Hepatocyte (in vitro differentiated cells): ENCODE measurements at places on chromosomes 7 and 10. TPM values are rescaled to one million over a fixed set of nuclear protein-coding genes. Genes with fewer than 3 reads are reported as not detected.

DNA sequence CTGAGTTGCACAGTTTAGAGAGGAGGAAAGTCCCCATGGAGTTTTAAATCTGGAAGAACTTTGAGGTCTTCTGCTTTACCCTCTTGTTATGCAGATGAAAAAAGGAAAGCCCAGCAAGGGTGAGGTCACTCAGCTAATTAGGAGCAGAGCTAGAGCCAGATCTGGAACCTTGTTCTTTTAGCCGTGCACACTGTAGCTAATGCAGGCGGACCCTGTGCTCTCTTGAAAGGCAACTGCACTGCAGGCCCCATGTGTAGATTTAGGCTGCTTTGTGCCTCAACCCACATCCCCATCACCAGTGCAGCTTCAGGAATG is 63.4 kb downstream of the SYPL1 start:
- no peaks in the 10 kb centered on the region for H3K4me1 ChIP-seq
- H3K27me3 ChIP-seq: no peaks in the 10 kb centered on the region

DNA sequence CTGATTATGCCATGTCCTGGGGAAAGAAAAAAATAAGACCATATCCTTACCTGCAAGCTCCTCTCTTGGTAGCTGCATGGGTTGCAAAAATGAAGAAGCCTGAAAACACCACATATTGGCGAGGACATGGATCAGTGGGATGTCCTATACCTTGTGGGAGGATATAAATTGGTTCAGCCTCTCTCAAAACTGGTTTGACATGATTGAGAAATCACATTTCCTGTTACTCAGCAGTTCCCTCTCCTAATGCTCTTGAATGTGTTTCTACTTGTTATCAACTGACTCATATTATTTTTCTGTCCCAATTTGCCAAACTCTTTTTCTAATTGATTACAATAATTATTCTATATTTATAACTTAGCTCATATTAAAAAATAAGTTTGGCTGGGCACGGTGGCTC is 380.2 kb downstream of the EXOC4 start:
- no peaks in the 10 kb centered on the region for H3K36me3 ChIP-seq
- no peak overlapping the region for H3K4me3 ChIP-seq
- H3K27me3 ChIP-seq: no peaks in the 10 kb centered on the region
- DNase-seq: no peak
- H3K27ac ChIP-seq: no peak overlapping the region

Gene METTL27
- total RNA-seq: 1.6 and 2.6 TPM in 2 replicates

DNA sequence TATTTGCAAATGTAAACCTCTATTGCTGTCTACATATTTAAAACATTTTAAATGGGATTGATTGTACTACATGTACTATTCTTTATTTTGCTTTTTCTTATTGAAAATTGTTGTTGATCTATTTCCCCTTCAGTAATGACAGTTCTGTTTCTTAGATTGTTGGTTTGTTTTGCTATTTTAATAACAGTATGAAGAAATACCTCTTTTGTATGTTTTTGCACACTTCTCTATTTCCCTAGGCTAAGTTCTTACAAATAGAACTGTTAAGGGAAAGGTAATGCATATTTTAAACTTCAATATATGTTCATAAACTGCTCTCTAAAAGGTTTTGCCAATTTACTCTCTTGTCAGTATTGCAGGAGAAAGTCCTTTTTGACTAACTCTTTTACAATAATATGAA is 195.0 kb upstream of the PRPS1L1 start:
- no peaks in the 10 kb centered on the region for H3K27me3 ChIP-seq
- no peaks in the 10 kb centered on the region for H3K36me3 ChIP-seq
- H3K27ac ChIP-seq: no peak overlapping the region
- no peak overlapping the region for H3K4me3 ChIP-seq
- no peak for DNase-seq

Gene NEBL
- total RNA-seq: 8.5 and 12.3 TPM in 2 replicates

Gene CUTC
- 21.6 and 33.8 TPM in 2 replicates for total RNA-seq

Gene EPHB6
- 7.4 and 14.8 TPM in 2 replicates for total RNA-seq

Gene TRIM50
- 7.5 and 9.8 TPM in 2 replicates for total RNA-seq

DNA sequence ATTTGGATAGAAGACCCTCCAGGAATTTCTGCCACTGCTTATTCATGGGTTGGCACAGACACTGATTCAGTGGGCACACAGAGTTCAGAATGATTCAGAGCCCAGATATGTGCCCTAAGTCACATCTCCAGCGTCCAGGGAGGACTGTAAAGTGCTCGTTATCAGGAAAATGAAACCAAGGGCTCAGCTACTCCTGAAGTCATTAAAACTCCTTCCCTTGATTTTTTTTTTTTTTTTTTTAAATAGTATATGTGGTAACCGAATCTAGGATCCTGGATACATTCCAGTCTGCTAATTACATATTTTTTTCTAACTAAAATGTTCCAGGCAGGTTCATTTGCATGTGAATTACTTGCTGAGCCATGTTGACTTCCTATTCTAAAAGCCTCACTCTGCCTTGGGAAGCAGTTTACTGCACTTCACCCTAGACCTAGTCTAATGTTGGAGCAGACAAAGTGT is 34.7 kb downstream of the MET start:
- no peaks in the 10 kb centered on the region for H3K27me3 ChIP-seq
- H3K4me1 ChIP-seq: no peaks in the 10 kb centered on the region
- H3K36me3 ChIP-seq: no peaks in the 10 kb centered on the region
- peak overlapping the region; percentile 13 for H3K27ac ChIP-seq

DNA sequence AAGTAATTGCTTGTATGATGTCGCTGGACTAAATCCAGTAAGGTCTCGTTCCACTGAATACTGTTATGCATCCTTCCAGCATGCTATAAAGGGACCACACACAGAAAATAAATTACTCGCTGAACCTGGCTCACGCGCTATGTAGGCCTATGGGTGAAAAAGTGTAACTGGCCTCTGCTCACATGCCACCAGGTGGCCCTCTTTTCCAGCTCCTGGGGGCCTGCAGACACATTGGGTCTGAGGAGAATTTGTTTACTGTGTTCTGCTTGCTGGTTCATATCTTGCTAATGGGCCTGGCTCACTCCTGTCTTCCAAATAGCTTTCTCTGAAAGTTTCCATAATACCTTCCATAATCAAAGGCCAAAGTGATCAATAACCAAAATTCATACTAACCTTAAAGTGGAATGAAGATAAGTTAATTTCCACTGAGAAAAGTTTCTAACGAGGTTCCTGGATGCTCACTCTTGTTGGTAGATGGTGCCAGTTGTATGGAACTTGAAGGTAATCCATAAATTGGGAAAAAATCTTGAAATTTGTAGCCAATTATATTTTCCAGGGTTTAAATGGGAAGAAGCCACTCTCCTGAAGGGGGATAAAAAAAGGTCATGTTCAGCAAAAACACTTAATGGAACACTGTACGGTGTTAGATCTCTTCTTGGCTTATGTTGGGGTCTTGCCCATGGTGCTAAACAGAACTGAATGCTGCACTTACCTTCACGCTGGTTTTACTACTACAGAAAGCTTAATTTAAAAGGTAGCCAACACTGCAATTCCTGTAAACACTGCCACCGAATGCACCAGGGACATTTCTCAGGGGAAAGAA is 27.0 kb upstream of the ZPBP start:
- peaks cover 5% of the 10 kb centered on the region for H3K27me3 ChIP-seq
- H3K4me1 ChIP-seq: no peaks in the 10 kb centered on the region
- peak; percentile 8 for DNase-seq
- H3K27ac ChIP-seq: no peak overlapping the region
- H3K4me3 ChIP-seq: no peak overlapping the region

DNA sequence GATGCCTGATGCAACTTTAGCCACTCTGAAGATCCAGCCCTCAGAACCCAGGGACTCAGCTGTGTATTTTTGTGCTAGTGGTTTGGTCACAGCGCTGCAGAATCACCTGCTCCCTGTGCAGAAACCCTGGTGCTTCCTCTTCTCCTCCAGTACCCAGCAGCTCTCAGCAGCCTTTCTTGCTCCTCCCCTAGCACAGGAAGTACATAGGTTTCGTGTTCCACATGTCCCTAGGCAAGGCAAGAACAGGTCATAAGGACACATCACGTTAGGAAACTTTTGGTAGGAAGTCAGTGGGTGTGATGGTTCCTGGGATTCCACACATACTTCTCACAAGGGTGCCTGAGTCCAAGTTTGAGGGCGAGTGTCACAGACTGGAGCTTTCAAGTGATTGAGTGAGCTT is 167.9 kb upstream of the PRSS1 start:
- no peak overlapping the region for H3K27ac ChIP-seq
- no peak for DNase-seq
- no peak overlapping the region for H3K4me3 ChIP-seq
- no peaks in the 10 kb centered on the region for H3K27me3 ChIP-seq
- H3K4me1 ChIP-seq: no peaks in the 10 kb centered on the region
- H3K36me3 ChIP-seq: no peaks in the 10 kb centered on the region

DNA sequence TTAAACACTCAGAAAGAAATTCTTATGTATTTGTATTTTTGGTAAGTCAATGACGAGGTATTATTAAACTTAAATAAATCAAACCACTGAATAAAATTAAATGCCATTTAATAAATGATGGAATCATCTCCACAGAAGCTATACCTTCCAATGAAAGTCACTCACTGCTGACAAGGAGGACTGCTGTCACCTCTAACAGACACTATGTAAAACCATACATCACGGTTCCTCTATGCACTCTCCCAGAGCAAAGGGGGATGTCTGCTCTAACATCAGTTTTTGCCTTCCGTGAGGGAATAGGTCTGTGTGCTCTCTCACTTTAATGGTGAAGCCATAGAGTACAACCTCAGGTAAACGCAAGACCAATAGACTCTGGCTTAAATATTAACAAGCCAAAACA is 99.7 kb upstream of the DDC start:
- H3K27ac ChIP-seq: no peak overlapping the region
- H3K4me1 ChIP-seq: peaks cover 6% of the 10 kb centered on the region
- H3K36me3 ChIP-seq: no peaks in the 10 kb centered on the region
- DNase-seq: no peak
- H3K4me3 ChIP-seq: no peak overlapping the region

GRCh38 chr10:55233090-55233489 is 432.1 kb upstream of the PCDH15 start:
- no peak for DNase-seq
- no peaks in the 10 kb centered on the region for H3K27me3 ChIP-seq
- no peak overlapping the region for H3K4me3 ChIP-seq
- H3K36me3 ChIP-seq: no peaks in the 10 kb centered on the region

Gene ZNF736
- total RNA-seq: not detected in 2 replicates

Gene HOXA7
- total RNA-seq: 0.32 and 0.83 TPM in 2 replicates

- DNase-seq: no peak
- H3K36me3 ChIP-seq: no peaks in the 10 kb centered on the region
- no peak overlapping the region for H3K27ac ChIP-seq
Observed at GRCh38 chr10:99427566-99428190, 2.7 kb downstream of the GOT1 start.

Gene LIPN
- total RNA-seq: 0.17 TPM in 1 of 2 replicates, not detected in the other

- H3K4me3 ChIP-seq: no peak overlapping the region
- DNase-seq: no peak
- no peaks in the 10 kb centered on the region for H3K27me3 ChIP-seq
- peaks cover 11% of the 10 kb centered on the region for H3K4me1 ChIP-seq
Observed at GRCh38 chr10:26334232-26334931, 103.8 kb upstream of the APBB1IP start.

- H3K36me3 ChIP-seq: no peaks in the 10 kb centered on the region
- no peak overlapping the region for H3K27ac ChIP-seq
- H3K4me3 ChIP-seq: no peak overlapping the region
Observed at GRCh38 chr7:22559829-22560489, 60.0 kb upstream of the STEAP1B start.

Gene KCNMA1
- 26.0 and 42.6 TPM in 2 replicates for total RNA-seq

Gene FAM25A
- total RNA-seq: not detected in 2 replicates

GRCh38 chr10:133260895-133261725 is 15.6 kb downstream of the ADAM8 start:
- no peaks in the 10 kb centered on the region for H3K36me3 ChIP-seq
- peaks cover 17% of the 10 kb centered on the region for H3K4me1 ChIP-seq
- H3K27ac ChIP-seq: peak overlapping the region; percentile 66
- no peaks in the 10 kb centered on the region for H3K27me3 ChIP-seq
- peak; percentile 60 for DNase-seq

GRCh38 chr10:30783939-30784501 is 154.5 kb upstream of the LYZL2 start:
- DNase-seq: peak; percentile 90
- peaks cover 15% of the 10 kb centered on the region for H3K4me1 ChIP-seq
- peak overlapping the region; percentile 84 for H3K27ac ChIP-seq
- no peak overlapping the region for H3K4me3 ChIP-seq

GRCh38 chr10:78443900-78444571 is 410.4 kb downstream of the RPS24 start:
- no peaks in the 10 kb centered on the region for H3K36me3 ChIP-seq
- no peak overlapping the region for H3K4me3 ChIP-seq
- peak overlapping the region; percentile 37 for H3K27ac ChIP-seq
- peaks cover 16% of the 10 kb centered on the region for H3K4me1 ChIP-seq
- DNase-seq: no peak

Gene STAMBPL1
- 14.8 and 20.0 TPM in 2 replicates for total RNA-seq

DNA sequence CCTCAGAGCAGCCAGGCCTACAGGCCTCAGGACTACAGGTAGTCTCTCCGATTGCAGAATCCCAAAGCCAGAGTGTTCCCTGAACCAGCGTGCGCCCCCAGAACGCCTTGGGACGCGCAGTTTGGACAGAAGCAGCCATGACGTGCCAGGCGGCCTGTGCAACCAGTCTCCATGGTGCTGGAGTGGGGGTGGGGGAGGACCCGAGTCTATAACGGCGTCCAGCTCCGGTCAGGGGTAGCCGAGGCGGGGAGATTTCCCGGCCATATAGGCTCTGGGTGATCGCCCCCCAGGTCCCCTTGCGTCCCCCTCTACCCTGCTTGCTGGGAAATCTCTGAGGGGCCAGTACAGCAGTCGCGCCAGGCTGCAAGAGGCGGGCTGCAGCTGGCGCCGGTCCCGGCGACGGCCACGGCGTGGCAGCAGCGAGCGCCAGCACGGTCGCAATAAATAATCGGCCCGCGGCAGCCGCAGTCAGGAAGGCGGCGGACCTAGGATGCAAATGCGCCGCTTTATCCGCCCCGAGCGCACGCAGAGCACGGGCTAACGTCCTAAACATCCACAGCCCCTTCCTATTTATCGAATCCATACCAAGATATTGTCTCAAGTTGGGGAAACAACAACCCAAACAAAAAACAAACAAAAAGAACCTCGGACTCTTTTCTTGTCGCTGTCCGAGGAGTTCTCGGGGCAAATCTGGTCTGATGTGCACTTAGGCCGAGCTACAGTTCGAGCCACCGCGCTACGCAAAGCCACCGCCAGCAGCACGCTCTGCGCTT is 1.6 kb downstream of the HOXA3 start:
- H3K27me3 ChIP-seq: peaks cover 95% of the 10 kb centered on the region
- no peak overlapping the region for H3K27ac ChIP-seq
- peak; percentile 91 for DNase-seq
- peak overlapping the region; percentile 18 for H3K4me3 ChIP-seq
- peaks cover 13% of the 10 kb centered on the region for H3K4me1 ChIP-seq

DNA sequence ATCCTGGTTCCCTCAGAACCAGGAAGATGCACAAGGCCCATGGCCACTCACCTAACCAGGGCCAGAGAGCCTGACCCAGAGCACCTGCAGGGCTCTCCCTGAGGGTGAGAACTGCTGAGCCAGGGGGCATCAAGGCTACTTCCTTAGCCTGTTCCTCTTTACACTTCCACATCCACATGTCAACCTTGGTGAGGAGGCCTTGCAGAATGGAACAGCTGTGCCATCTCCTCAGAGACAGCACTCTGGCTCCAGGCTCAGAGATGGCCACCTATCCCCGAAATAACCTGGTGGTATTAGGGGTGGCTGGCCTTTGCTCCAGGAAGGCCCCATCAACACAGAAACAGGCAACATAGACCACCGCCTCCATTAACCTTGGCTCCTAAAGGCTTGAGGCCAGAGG is 473.0 kb downstream of the RPS24 start:
- no peak overlapping the region for H3K27ac ChIP-seq
- H3K4me1 ChIP-seq: peaks cover 6% of the 10 kb centered on the region
- no peak overlapping the region for H3K4me3 ChIP-seq
- DNase-seq: no peak
- no peaks in the 10 kb centered on the region for H3K36me3 ChIP-seq
- no peaks in the 10 kb centered on the region for H3K27me3 ChIP-seq

GRCh38 chr10:88466786-88467185 is 116.3 kb downstream of the RNLS start:
- H3K36me3 ChIP-seq: no peaks in the 10 kb centered on the region
- no peak overlapping the region for H3K4me3 ChIP-seq
- DNase-seq: no peak
- H3K4me1 ChIP-seq: no peaks in the 10 kb centered on the region

Gene ACSM6
- total RNA-seq: not detected in 2 replicates
